Activated naive CD4-positive, alpha-beta T cell (primary cell): ENCODE measurements at places on chromosomes 6 and 20.

- DNase-seq, result no peak
These were observed 16.2 kb downstream of the LATS1 start for GRCh38 chr6:149701714-149702113.

DNA sequence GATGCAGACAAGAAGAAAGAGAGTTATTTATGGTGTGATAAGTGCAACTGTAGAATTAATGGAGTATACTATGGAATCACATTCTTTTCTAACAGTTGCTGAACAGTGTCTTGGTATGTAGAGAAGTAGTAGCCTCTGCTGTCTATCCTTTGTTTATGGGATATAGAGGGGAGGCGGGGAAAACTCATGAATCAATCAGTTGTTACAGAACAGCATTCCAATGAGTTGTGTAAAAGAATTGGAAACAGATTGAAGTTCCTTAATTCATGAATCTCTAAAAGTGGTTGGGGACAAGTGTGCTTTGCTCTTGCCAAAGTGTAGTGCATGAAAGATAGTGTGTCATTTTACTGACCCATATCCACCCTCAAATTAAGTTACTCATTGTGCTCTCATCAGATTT lies 77.7 kb downstream of the FLRT3 start:
- no peak for DNase-seq

- no peak for DNase-seq
These were observed 82.3 kb downstream of the SYNE1 start for GRCh38 chr6:152554851-152555250.

DNA sequence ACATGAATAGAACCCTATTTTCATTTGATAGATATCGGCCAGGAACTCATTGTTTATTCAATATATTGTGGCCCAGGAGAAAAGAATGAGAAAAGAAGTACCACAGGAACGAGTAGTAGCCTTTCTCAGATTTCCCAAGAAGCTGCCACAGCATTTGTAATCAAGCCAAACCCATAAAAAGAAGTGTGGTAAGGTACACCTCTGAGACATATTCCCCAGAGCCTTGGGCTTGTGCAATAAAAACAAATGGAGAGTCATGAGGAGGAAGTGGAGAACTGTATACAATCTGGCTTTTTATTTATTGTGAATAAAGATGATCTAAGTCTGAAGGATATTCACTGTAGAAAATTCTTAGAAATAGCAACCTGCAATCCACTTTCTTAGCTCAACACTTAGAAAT lies 36.7 kb downstream of the KIF6 start:
- DNase-seq, result no peak

DNA sequence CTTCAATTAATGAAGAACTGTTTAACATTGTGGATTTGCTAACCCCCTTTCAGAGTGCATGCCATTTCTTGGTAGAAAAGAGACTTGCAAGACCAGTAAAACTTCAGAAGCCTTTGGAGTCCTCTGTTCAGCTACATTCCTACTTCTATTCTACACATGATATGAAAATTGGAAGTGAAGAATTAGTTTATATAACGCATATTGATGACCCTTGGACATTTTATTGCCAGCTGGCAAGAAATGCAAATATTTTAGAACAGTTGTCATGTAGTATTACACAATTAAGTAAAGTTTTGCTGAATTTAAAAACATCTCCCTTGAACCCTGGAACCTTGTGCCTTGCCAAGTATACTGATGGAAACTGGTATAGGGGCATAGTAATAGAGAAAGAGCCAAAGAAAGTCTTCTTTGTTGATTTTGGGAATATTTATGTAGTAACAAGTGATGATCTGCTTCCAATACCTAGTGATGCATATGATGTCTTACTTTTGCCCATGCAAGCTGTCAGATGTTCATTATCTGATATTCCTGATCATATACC lies 3.3 kb downstream of the TDRD6 start:
- no peak for DNase-seq

- DNase-seq, result no peak
These were observed 187.4 kb downstream of the SLC16A10 start for GRCh38 chr6:111274593-111275217.

GRCh38 chr6:465531-466348 lies 74.2 kb downstream of the IRF4 start:
- no peak for DNase-seq

GRCh38 chr20:64077094-64077493 lies 2.2 kb downstream of the RGS19 start:
- DNase-seq, result no peak
